Stimulated activated CD4-positive, alpha-beta T cell treated with anti-CD3 and anti-CD28 coated beads, TNF-alpha, amount 100 ng/mL, for 4 hours (primary cell): ENCODE measurements at places on chromosomes 1 and 21.

DNA sequence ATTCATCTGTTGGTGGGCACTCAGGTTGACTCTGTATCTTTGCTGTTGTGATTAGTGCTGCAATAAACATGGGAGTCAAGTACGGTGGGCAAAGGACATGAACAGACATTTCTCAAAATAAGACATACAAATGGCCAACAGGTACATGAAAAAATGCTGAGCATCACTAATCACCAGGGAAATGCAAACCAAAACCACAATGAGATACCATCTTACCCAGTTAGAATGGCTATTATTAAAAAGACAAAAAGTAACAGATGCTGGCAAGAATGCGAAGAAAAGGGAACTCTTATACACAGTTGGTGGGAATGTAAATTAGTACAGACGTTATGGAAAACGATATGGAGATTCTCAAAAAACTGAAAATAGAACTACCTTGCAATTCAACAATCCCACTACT lies 98.9 kb downstream of the TMEM53 start:
- no peak for DNase-seq

DNA sequence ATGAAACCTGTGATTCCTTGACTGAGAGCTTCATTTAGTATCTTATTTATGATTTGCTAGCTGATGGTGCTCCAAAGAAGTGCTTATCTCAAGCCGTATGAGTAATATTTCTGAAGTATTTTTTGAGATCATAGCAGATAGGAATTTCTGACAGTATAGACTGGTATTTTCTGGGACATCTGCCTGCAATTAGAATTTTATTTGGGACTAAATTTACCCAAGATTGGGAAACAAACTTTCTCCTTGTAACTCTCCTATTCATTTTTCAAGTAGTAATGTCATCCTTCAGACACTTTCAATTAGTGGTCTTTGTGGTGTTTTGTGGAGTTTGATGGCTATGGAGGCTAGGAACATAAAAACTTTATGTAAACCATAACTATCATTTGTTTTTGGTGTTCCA lies 597.2 kb upstream of the ZP4 start:
- no peak for DNase-seq

DNA sequence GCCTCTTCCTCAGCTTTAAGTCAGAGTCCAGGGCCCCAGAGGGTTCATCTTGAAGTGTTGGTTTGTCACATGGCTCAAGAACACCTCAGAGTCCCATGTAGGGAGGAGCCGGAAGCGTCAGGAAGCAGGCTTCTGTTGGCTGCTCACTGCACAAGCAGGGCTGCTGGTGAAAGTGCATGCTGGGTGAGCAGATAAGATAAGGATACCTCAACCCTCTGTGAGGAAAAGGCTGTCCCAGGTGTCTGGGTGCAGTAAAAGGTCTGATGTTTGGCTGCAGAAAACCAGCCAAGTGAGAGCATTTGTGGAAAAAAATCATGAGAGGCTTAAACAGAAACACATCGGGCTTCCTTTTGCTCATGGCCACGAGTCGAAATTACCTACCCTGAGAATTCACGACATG lies 6.2 kb upstream of the TEX35 start:
- DNase-seq = no peak

GRCh38 chr1:229913489-229913888 lies 153.5 kb upstream of the GALNT2 start:
- no peak for DNase-seq

- peak; percentile 71 for DNase-seq
Measured at GRCh38 chr1:44807364-44808062, 362 bp upstream of the DYNLT4 start.

- DNase-seq = no peak
Measured at GRCh38 chr1:76921590-76921989, 54.3 kb downstream of the ST6GALNAC5 start.

DNA sequence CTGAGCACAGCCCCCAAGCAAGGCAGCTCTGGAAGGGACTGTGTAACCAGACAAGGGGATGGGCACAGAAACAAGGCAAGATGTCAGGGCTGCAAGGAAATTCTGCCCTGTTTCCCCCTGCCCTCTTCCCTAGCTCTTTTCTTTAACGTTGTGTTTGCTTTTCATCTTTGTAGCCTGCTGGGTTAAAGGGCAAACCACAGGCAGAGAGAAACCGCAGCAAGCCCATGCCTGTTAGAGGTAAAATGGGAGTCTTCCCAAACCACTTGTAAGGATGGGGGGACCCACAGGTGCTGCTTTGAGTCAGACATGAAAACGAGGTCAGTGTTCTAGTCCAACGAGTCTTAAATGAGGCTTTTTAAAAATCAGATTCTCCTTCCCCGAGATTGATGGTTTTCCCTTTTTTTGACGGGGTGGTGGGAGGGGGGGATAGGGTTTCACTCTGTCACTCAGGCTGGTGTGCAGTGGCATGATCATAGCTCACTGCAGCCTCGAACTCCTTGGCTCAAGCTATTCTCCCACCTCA lies 13.3 kb downstream of the TGFBR3 start:
- no peak for DNase-seq

DNA sequence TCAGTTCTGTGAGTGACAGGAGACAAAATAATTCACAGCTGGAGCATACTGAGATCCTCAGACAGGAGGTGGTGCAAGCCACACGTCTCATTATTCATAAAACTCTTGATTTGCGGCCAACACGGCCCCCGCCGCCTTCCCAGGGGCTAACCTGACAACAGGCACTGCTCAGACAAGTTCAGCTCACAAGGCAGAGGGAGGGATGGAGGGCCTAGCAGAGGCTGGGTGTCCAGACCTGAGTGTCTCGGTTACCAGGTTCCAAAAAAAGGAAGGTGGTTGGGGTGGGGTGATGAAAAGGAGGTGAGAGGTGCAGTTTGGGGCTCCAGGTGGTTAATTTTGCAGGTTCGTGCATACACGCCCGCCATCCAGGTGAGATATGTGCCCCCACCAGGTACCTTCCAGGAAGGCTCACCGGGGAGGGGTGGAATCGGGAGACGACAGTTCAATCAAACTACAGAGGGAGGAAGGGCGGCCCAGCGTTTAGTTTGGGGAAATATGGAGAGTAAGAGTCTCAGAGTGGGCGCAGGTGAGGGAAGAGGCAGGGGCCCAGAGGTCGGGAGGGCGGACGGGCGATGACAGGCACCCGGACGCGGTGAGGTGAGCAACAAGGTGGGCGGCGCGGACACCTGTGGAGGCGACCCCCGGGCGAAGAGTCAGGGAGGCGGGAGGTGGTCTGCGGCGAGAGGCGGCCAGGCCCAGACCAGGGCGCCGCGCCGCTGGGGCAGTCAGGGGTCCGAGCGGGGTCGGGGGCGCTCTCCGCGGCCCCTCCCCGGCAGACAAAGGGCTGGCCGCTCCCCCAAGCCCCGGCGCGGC lies 629 bp downstream of the CTNNBIP1 start:
- DNase-seq = peak; percentile 12

- no peak for DNase-seq
Measured at GRCh38 chr1:31609514-31610118, 7.9 kb upstream of the HCRTR1 start.

DNA sequence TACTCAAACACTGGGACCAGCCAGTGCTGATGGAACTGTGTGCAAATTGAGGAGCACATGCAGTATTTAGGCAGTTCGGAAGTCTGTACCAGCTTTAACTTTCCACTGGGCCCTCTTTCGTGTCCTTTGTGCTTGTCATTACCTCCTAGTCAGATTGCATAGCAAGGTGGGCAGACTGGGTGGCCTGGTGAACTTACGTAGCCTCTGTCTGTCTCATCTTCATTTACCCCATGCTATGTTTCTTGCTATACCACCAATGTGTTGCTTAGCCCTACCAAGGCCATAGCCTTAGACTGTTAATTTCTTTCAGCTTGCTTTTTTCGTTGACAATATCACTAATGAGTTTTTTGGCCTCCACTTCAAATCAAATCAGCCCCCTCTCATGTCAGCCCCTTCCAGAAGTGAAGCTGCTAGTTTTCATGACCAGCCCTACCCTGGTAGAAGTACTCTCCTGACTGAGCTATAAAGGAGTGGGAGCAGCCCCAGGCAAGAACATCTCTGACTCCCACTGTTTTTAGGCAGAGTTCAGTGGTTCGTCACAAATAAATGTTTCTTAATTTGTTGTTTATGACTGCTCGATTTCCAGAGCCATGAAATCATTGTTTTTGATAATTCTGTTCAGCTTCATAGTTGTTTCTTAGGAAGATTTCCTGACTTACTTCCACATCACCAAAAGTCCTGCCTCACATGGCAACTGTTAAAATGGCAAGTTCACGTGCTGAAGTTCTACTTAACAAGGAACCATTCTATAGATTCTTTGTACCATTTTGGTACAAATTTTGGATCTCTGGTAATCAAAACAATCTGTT lies 19.3 kb downstream of the PRKACB start:
- no peak for DNase-seq

GRCh38 chr1:176885341-176885740 lies 279.2 kb downstream of the ASTN1 start:
- no peak for DNase-seq

DNA sequence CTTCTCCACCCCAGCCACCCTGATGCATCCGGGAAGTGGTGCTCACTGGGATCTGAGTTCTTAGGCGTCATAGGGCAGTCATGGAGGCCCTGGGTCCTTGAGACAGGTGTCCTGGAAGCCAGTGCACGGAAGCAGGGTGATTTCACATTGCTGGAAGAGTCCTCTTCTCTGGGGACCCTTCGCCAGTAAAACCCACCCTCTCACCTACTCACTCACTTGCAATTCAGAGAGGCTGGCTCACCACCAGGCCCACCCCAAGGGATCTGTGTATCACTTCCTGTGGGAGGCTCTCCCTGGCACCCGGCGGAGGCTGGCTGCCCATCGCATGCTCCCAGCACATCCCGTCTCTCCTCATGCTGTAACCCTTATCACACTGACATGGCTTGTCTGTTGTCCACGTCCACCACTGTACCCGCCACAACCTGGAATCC lies 40.2 kb upstream of the EPS8L3 start:
- DNase-seq = no peak

GRCh38 chr1:155293086-155293749 lies 8.0 kb downstream of the PKLR start:
- DNase-seq = no peak

DNA sequence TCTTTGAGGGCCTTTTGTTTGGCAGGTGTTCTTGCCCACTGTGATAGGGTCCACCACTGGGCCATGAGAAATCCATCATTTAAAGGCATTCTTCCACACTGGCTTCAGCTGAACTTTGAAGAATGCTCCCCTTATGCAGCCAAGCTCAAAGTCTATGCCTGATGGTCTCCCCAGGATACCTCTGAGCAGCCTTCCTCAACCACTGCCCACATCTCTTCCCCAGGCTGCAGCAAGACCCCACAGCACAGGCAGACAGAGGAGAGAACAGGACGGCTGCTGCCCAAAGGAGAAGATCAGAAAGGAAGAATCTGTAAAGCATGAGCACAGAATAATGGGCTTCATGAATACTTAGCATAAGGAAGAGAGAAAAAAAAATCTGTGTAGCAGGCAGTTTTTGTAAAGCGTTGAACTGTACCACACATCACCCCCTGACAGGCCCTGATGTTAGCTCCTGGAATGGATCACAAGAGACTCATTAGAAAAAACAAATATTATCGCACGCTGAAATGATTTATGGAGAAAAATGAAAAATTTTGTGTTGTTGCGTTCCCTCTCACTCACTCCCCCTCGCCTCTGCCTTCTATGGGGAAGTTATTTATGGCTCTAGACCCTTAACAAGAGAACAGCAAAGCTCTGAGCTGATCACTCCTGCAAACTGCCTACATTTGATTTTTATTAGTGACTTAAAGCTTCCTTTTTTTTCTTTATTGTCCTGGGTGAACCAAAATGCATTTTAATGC lies 134.1 kb downstream of the TMEM53 start:
- no peak for DNase-seq

DNA sequence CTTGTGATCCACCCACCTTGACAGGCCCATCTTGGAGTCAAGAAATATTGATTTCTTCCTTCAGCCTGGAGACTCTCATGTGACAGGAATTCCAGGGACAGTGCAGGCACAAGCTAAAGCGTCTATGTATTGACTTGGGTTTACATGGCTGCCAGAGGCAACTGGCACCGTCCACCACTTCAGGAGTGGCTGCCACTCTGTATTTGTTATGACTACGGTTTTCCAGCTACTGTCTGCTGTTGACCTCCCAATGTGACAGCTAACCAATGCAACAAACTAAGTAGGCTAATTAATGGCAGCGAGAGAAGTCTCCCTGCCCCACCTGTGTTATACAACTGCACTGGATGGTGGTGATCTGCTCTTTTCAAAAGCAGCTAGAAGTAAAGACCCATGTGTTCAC lies 56.9 kb downstream of the CD58 start:
- DNase-seq = no peak

DNA sequence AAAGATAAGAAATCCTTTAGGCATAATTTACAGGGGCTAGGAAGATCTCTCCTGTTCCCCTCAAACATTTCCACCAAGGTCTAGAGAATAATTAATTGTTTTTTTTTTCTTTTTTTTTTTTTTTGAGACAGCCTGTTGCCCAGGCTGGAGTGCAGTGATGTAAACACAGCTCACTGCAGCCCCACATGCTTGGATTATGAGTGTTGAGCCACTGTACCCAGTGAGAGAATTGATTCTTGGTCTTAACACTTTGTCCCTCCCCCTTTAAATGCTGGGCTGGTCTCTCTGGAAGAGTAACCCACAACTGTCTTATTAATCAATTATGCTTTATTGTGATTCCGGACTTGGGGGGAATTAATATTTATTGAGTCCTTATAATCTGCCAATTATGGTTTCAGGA lies 33.4 kb downstream of the ATF3 start:
- DNase-seq = no peak

- DNase-seq = no peak
Measured at GRCh38 chr1:167987174-167987573, 50.3 kb upstream of the MPC2 start.
